Pulmonary artery endothelial cell (primary cell): ENCODE measurements at places on chromosomes 7 and 10. TPM values are rescaled to one million over a fixed set of nuclear protein-coding genes. Genes with fewer than 3 reads are reported as not detected.

DNA sequence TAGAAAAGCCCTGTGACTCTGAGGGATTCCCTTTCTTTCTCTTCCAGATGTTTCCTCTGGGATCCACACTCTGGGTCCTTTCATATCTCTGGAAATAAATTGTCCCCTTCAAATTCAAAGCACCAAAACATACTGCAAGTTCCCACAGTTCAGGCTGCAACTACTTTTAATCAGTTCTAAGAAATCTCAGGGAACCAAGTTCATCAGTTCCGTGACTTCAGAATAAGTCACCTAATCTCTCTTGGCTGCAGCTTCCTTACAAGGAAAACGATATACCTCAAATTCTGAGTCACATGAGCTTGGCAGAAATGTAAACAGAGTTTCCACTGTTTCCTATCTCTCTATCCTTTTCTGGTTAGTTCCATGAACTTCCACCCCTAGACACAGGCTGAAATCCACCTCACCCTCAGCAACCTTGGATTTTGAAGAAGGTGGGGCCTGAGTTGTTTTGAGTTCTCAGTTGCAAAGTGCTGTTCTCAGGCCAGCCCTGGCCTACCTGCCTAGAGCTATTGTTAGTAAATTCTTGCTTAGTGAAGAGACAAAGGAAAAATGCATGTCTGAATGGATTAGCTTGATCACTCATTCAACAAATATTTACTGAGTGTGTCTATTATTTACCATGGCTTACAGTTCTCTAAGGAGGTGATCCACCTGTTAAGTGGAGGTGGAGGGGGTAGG, 59.3 kb upstream of the IL6 start:
- DNase-seq = no peak

DNA sequence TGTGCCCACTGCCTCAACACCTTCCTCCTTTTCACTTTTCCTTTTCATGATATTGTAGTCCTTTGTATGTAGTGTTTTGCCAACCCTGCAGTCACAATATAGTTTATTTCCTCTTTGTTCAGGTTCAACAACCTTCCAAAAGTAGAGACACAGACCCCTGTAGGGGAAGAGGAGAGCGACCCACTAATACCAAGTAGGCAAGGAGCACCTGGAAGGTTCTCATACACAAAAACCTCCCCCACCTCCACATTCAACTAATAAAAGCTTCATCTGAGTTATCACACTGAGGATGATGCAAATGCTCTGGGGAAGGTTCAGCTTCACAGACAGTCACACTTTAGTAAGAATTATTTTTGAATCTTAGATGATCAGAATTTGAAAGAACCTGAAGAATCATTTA, 41.6 kb downstream of the PIK3AP1 start:
- no peak for DNase-seq

GRCh38 chr10:125550362-125550761, 132.6 kb downstream of the TEX36 start:
- peak; percentile 33 for DNase-seq

DNA sequence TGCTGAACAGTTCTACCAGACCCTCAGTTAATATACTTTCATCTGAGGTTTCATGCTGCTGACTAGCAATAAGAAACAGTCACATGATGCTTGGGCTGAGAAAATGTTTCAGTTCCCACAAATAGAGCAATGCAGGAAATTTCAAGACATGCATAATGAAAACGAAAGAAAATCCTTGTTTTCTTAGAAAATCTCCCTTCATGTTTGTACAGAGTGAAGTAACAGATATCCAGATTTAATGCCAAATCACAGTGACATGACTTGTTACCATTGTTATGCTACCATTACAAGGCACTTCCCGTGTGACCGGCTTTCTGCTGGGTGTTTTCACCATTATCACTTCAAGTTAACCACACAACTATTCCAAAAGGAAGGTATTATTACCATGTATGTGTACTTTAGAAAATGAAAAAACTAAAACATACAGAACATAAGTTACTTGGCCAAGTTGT, 121.7 kb downstream of the DOCK4 start:
- no peak for DNase-seq

GRCh38 chr7:84547331-84547730, 352.7 kb upstream of the SEMA3A start:
- DNase-seq = no peak

DNA sequence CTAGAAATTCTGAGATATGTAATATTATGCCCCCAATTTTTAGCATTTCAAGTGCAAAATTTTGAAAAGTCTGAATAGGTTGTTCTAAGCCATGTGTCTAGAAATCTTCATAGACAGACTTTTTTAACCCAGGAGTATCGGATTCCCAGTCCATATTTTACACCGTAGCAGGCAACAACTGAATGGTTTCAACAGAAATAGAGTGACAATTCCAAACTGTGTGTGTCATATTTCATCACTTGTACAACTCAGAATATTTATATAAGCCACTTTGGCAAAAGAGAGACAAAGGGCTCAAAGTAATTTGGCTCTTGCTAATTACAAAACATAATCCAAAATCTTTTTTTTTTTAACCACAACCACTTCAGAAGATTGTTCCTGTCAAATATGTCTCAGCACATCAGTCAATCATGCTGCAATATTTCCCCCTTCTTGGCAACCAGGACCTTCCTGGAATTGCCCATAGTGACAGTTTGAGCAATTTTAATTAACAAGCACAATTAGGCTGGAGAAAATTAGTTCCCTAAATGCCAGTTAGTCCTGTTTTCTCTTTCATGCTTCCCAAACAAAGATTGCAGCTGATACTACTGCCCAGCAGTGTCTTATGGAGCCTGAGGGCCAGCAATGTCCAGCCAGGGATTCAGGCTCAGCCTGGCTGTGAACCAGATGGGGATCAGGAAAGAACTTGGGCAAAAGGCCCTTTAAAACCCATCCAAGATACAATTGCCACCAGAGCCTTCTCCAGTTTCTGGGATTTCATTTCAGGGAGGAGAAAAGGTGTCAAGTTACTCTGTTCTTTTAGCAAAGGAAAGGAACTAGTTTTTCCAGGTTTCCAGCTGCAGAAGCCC, 533.3 kb upstream of the GHITM start:
- no peak for DNase-seq

DNA sequence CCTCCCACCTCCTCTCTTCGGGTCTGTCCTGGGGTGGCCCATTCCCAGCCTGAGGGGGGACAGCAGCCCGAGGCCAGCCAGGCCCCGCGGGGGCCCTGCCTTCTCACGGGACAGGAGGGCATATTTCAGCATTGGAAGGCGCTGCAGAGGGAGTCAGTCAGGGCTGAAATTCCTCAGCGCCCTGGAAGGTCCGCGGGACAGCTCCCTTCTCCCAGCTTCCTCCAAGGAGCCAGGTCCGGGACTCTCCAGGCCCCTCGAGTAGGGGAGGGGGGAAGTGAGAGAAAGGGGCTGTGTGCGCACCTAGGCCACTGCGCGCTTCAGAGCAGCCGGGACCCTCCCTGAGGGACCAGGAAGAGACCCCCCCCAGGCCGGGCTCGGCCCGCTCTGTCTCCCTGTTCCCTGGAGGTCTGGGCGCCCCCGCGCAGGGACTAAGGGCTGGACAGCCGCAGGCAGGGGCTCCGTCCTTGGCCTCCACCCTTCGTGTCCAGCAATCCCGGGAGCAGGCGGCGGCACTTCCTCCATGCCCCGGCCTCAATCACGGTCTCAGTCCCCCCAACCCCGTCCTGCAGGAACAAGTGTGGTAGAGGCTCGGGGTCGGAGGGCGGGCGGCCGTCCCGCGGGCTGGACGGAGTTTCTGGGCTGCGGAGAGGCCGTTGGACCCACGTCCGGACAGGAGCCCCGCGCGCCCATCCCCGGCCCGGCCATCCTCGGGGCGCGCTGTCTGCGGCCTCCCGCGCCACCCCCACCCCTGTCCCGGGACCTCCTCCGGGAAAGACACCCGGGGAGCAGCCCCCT, 6.0 kb upstream of the ELFN1 start:
- DNase-seq = no peak

DNA sequence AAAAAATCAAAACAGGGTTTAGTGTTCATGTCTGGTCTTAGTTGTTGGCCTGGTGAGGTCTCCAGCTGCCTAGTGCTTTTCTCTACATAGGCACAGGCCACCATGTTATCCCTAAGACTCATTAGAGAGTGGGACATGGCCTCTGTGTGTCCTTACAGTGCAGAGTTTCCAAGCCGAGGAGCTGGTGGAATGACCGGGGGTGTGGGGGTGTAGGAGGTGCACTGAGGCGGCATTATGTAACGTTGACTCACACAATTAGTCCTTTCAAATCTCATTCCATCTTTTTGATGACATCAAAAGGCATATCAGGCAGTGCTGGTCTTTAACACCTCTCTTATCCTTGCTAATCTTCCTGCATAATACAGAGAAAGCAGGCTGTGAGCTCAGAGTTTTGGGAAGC, 71.3 kb downstream of the MTPN start:
- DNase-seq = no peak

DNA sequence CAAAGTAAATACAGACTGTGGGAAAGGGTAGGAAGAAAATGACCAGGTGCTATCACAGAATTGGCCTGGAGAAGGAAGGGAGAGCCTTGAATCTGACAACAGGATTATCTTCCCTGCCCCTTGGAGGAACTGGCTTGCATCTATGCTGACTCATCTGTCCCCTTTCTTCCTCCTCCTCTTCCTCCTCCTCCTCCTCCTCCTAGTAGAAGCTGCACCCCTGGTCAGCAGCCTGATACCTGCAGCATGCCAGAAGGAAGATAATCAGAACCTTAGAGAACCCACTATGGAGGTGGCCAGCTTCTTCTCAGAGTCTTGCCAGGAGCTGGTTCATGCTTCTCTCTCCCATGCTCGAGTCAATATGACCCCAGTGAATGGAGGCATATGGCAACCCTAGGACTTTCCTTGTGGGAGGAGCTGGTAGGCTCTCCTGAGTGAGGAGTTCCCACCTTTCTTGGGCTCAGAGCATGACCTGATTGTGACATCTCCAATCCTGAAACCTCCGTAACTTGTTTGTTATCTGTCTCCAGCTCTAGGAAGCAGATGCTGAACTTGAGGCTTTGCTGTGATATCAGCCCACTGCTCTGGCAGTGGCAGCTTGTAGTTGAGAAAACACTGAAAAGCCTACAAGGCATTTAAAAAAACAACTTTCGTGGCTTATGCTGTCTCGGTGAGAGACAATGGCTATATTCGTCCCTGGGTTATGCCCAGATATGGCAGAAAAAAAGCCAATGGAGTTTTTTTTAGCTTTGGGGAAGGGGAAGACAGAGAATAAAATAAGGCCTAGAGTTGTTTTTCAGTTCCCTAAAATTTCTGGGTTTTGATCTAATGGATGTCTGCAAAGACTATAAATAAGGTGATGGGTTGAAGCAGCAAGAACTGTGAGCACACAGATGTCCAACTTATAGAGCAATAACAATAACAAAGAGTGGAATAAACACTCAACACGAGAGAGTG, 60.6 kb downstream of the CDHR3 start:
- DNase-seq = no peak

The SLC18A3 gene
- total RNA-seq = not detected in 2 replicates
